ENCODE measurements at places on chromosomes 11 and 22.

GRCh38 chr11:2199466-2200341, 28.1 kb upstream of the TH start:
- no peak for DNase-seq

GRCh38 chr11:25988178-25988577, 343.8 kb upstream of the ANO3 start:
- no peak for DNase-seq

DNA sequence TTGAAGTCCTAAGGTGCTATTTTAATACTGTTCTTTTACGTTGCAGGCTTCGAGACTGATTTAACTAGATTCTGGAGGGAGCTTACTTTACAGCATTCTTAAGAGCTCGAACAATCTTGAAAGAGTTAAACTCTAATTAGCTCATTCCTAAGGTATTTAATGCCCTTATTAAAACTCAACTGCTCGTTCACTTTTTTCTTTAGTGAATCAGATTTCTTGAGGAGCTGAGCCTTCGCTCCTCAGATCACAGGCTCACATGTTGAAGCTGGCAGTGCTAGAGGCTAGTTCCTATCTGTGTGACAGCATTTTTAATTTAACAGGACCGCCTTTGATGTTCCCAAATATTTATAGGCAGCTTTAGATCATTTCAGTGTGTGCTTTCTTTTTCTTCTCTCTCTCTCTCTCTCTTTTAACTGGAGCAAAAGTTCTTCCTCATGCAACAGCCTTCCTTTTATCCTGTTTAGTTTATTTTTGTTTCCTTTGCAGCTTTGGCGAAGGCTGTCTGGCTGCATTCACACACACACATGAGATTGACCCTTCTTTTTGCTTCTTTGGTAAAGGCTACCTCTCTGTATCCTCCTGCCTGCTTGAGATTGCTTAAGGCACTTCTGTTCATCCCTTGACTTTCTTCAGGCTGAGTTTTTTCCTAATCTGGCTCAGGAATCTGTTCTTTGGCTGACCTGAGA, 21.0 kb downstream of the ZNRF3 start:
- no peak for DNase-seq

DNA sequence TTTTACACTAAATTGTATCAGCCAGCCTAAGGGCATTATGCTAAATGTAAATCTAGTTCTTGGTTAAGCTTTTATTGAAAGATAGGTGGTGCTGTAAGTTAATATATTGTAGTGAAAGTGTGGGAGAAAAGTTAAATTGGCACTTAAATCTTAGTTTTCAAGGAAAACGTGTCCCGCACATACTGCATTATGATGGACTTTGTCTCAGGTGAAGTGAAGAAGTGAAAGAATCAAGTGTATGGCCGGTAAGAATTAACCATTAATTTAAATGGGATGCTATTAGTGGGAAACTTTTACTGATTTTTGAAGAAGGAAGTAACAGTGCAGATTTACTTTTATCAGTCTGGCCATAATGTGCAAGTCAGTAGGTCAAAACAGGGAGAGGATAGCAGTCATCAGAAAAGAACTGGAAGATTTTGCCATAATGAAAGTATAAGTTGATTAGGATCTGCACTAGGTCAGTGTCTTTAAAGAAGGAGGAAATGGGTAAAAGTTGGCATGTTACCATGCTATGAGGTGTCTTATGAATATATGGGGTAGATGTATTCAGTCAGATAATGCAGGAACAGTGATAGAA, 81.6 kb downstream of the PDHX start:
- no peak for DNase-seq

DNA sequence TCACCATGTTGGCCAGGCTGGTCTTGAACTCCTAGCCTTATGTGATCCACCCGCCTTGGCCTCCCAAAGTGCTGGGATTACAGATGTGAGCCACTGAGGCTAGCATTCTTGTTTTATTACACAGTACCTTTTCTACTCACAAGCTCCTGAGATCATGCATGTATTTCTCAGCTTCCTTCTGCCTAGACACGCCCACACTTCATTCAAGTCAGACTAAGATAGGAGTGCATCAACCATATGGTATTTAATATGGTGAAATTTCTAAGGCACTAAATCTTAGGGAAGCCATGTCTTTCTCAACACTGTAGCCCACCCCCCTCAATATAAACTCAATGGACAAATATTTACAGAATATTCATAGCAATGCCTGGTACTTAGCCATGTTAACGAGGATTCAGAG, 62.1 kb downstream of the SLC25A17 start:
- DNase-seq, result no peak

DNA sequence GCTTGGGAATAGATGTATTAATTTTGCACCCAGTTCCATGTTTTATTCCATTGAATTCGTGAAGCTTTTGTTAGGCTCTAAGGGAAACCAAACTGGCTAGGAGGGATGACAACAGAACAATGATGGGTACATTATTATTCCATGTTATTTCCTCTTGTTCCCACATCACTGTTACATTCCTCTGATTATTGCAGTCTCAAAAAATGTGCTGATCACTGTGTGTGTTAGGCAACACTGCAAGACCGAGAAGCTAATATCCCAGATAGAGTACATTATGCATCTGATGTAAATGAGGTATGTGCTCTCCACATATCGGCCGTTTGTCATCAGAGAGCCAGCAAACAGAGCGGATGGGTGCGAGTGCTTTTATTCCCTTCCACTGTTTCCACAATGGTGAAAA, 327.9 kb downstream of the SOX6 start:
- no peak for DNase-seq

DNA sequence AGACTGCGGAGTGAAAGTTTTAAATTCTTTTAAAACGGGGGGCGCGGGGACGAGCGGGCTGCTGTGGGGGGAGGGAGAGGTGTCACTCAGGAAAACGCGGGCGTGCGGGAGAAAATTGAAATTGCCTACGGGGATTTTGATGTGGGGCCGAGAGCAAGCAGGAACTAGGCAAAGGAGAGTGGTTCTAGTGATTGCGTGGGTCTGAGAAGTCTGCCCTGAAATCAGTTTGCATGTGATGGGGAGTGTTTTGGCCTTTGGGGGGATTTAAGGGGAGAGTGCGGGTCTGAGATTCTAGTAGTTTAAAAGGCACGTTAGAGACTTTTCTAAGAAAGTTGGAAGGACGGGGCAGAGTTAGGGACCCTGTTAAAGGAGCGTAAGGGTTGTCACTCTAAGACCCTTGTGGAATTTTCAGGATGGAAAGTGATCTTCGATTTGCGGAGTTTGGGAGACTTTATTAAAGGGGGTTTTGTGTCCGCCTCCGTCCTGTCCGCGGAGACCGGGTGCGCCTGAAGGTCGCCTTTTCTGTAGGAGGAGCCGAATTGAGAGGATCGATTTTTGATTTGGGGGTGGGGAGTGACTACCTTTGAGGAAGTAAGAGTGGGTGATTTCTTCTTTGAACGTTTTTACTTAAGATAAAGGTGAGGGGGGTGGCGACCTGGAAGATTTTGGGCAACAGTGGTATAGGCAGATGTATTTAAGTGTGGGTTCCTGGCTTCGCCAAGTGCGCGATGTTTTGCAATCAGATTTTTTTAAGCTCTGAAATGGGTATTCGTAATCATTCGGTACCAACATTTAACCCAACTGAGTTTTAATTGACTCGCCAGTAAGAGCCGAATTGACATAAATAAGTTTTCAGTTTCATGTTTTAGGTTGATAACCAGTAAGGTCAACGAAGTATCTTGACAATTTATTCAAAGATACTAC, 1.1 kb downstream of the EED start:
- DNase-seq, result peak; percentile 1

- no peak for DNase-seq
These were observed 16.2 kb downstream of the OTOG start for GRCh38 chr11:17563231-17563646.

GRCh38 chr11:75518204-75518549, 7.6 kb downstream of the GDPD5 start:
- DNase-seq, result no peak

GRCh38 chr11:121793916-121794315, 322.1 kb downstream of the BLID start:
- no peak for DNase-seq

- DNase-seq, result no peak
These were observed 100.2 kb downstream of the SYN3 start for GRCh38 chr22:32958001-32958400.

DNA sequence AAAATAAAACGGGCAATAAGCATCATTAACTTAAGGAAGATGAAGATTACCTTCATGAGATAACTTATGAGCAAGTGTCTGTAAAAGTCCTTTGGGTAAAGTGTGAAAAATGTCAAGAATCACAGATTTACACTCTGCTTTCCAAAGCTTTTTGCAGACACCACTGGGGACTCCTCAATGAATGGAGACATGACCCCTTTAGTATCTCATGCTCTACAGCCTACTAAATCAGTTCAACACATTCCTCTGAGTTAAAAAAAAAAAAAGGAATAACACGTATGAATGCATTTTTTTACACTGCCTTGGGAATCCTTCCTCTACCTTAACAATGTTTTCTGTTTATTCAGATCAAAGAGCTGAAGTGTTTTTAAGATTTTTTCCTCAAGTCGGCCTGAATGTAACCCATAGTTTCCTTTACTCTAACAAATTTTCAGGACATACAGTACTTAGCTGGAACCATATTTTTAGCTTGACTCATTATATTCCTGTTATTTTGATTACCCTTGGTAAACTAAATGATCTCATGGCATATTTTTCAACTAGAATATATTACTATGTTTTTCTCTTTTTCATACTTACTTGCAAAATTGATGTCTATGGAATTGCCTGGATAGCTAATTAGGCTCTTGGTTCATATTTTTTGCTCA, 25.9 kb upstream of the RAB30 start:
- no peak for DNase-seq

- no peak for DNase-seq
These were observed 27.9 kb downstream of the SHANK3 start for GRCh38 chr22:50700387-50701075.

DNA sequence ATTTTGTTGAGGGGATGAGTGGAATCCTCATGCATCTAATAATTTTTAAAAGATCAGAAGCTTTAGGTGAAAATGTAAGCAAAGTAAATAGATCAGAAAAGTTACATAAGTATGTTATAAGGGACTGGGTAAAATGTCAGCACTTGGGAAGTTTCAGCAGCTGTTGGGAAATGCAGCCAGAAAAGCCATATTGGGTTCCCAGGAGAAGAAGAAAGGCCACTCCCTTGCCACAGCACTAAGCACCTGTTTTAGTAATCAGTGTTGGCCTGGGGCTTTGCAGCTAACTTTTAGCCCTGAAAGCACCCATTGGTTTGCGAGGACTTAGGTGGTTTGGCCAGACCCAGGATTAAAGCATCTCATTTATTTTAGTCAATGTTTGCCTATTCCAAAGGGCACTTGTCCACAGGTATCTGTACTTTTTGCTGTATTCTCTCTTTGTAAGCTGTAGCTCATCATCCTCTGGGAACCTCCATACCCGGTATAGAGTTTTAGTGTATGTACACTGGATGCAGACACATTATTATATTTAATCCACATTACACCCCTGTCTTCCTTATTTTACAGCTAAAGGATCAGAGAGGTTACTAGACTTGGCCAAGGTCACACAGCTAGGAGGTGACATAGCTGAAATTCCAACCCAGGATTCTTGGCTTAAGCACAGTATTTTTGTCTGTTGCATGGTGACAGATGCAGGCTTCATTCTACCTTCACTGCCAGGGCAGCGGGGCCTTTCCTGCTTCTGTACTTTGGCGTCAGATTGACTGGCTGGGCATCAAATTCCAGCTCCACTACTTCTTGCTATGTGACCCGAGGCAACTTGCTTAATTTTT, 127.7 kb upstream of the SESN3 start:
- no peak for DNase-seq

- DNase-seq, result no peak
These were observed at the start of gene SAA2 for GRCh38 chr11:18248561-18248960. Gene SAA2 (minus strand): TSS chr11:18248668. CDS start chr11:18248011, 657 bp downstream.

DNA sequence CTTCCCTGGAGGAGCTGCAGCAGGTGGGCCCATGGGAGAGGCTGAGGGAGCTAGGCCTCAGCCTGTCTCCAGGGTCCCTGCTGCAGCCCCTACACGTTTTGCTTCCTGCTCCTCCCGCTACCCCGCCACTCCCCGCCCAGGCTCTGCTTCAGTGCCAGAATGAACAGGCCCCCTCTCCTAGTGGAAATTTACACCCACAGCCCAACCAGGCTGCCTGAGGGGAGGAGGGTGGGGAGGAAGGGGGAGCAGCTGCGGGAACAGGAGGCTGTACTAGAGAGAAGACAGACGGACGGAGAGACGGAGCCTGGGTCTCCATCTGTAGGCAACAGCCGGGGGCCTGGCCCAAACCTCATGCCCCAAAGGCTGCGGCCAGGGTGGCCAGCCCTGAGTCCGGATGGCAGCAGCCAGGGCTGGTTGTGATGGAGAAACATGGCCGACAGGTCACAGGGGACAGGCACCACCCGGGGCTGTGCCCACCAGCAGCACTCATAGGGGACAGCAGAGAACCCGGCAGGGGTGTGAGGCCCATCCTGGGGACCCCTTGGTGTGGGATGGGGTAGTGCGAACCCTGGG, 20.6 kb downstream of the FLRT1 start:
- no peak for DNase-seq

- DNase-seq, result peak; percentile 11
These were observed 88.6 kb upstream of the CRYBB3 start for GRCh38 chr22:25110846-25111578.

DNA sequence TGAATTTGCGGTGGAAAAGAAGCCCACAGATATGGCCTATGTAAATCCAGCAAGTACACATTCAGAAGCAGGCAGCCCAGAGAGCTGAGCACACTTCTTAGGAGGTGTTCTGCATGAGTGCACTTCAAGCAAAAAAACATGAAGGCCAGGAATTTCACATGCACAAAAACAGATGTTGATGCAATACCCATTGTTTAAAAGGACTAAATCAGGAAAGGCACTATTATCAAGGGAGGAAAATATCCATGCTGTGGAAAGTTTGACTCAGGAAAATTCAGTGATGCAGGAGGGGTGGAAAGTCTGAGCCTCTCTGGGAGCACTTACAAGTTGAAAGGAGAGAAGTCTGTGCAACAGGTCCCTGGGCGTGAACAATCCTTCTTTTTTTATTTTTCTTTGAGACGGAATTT, 15.8 kb upstream of the CARS1 start:
- no peak for DNase-seq

DNA sequence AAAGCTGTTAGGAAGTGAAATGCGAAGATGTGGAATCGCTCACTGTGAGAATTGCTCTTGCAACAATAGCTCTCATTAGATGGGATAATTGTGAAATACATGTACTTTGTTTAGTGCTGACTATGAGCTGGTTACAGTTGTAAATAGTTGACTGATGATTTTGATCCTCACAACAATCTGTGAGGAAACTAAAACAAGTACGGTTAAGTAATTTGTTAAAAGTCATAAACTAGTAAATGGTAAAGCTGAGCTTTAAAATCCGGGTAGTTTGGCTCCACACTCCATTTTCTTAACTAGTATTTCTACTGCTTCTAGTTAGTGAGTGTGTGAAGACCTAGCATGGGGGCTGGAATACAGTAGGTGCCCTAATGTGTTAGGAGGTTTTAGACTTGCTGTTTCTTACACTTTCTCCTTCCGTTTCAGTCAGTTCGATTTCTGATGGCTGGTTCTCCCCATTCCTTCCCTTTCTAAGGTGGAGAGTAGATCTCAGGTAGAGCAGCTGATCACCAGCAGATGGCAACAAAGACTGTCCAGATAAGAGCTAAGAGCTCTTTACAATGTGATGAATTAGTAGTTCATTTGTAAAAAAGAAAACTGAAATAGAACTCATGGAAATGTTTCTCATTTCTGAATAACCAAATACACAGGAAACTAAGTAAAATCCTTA, 16.3 kb upstream of the CYP2R1 start:
- DNase-seq, result no peak

GRCh38 chr11:118358071-118358470, 1.3 kb upstream of the UBE4A start:
- DNase-seq, result no peak

Data from T-helper 9 cell (primary cell).